GM23248 (cell line): ENCODE measurements at places on chromosomes 3 and 15. TPM values are rescaled to one million over a fixed set of nuclear protein-coding genes. Genes with fewer than 3 reads are reported as not detected.

DNA sequence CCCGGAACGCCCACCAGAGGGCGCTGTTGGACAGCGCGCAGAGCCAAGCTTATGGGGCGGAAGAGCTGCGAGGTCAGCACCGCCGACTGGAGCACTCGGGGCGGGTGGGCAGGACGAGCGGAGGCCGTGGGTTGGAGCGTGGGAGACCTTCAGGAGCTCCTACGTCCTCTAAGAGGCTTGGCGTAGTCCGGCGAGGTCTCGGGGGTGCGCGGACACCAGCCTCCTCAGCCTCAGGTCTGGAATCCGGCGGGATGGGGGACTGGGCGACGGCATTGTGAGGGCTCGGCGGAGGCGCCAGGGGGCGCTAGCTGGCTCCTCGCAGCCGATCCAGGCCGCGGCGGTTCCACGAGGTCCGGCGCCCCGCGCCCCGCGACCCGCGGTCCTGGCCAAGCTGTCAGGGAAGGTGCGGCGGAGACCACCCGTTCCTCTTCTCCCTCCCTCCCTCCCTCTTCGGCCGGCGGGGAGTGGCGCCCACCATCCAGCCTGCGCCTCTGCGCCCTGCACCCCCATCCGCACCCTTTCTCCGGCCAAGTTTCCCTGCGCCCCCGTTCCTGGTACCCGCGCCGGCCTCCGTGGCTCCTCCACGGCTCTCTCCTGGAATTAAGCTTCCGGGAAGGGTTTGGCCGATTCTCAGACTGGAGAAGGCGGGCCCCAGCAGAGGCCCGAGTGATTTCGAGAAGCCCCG is 24.3 kb upstream of the POLG start:
- DNase-seq, result peak; percentile 82

DNA sequence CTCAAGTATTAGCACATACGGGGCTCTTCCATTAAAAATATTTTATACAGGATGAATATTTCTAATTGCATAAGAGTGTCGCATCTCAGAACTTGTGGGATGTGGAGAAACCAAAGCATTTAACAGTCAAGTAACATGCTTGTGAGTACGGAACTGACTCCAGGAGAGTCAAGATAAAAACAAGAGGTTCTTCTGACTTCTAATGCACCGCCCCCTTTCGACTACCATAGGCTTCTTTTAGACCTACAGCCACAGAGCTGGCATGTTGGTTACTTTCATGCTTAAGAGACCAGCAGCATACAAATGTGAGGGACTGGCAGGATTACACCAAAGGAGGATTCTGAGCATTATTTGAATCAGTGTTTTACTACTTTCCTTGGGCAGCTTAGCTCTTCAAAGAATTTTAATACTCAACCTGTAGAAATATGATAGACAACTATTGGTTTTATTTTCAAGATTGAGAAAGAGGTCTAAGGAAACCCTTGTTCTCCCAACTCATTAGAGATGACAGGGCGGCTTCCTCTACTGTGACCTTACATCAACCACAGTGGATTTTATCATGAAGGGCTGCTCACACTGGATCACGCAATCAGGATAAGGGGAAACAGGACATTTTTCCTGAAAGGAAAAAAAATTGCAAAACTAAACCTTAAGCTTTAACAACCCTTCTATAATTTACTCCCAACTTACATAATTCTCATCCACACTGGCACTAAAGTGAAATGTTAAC is 14.0 kb downstream of the ETV5 start:
- DNase-seq, result no peak

DNA sequence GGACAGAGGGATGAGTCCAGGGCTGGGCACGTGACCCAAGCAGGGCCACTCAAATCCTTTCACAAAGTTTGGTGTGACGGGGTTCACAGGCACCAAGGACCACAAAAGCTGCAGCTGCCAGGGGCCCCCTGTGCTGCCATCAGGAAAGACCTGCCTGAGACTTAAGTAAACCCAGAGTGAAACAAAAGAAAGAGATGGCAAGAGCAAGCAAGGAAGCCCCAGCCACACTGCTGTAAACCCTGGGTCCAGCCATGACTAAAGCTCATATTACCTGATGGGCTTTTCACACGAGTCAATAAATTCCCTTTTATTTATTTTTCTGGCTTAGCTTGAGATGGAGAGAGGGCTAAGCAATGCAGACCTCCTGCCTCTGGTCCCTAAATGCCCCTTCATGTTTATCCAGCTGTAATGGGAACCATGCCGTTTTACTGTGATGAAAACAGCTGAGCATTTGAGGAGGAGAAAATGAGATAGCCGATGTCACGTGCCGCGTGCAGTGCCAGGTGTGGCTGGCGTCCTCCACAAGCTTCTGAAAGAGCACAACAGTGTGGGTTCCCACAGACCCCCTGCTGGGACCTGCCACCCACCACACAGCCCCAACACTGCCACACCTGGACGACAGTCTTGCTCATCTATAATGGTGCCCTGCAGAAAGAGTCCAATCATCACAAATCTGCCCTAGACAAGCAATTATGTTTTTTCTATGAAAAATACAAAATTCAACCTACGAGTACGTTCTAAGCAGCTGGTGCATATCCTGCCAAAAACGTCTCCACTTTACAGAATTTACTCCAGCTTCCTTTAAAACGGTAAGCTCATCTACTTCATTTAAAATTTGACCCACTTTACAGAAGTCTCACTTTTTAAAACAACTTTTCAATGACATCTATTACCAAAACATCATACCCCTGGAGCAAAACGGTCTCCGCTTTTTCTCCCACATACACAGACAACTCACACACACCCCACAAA is 34.2 kb downstream of the ADAMTS17 start:
- DNase-seq, result no peak

DNA sequence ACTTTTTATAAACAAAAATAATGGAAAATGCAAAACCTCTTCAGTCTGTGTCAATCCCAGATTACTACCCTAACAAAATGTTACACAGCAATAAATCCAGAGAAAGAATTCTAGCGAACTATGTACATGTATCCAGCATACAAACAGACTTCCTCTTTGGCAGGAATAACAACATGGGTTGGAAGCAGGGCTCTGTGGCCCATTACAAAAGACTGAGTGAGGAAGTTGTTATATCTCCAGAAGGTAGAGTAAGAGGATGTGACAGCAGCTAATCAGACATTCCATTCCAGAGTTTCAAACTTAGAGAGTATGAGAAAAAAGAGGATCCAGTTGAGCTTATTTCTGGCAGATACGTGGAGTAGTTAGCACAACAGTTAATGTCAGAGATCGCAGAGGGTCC is 294.0 kb upstream of the PLSCR5 start:
- DNase-seq, result no peak

GRCh38 chr3:25820366-25820765 is 30.5 kb downstream of the OXSM start:
- peak; percentile 97 for DNase-seq

Gene SH3GL3
- total RNA-seq, result not detected in 2 replicates
